ENCODE measurements at places on chromosomes 13 and 19.

DNA sequence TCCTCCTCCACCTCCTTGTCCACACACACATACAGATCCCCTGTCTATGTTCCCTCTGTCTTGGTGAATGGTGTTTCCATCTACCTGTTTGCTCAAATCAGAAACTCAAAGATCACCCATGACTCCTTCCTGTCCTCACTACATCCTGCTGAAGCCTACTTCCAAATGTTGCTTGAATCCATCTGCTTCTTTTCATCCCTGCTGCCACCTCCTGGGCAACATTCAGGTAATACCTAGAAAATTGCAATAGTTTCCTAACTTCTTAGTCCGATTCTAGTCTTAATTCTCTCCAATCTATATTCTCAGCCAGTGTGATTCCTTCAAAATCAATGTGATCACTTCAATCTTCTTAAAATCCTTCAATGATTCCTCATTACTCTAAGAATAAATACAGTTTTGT, 155.5 kb upstream of the STARD13 start:
- no peak for DNase-seq

- DNase-seq: no peak
These were observed 354.0 kb downstream of the UQCRFS1 start for GRCh38 chr19:28858933-28859332.

DNA sequence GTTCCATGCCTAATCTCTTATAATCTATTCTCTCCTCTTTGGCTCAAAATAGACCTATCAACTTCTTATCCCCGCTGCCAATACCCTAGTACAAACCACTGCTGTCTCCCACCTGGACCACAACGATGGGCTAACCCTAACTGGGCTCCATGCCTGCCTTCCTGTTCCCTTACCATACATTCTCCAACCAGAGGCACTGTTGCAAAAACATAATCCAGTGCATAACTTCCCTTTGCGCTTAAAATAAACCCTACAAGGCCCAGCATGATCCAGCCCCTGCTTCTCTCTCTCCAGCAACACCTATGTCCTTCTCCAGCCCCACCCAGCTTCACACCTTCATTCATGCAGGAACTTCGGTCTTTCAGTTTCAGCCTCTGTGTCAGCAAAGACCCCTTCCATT, 27.4 kb upstream of the CEBPA start:
- no peak for DNase-seq

DNA sequence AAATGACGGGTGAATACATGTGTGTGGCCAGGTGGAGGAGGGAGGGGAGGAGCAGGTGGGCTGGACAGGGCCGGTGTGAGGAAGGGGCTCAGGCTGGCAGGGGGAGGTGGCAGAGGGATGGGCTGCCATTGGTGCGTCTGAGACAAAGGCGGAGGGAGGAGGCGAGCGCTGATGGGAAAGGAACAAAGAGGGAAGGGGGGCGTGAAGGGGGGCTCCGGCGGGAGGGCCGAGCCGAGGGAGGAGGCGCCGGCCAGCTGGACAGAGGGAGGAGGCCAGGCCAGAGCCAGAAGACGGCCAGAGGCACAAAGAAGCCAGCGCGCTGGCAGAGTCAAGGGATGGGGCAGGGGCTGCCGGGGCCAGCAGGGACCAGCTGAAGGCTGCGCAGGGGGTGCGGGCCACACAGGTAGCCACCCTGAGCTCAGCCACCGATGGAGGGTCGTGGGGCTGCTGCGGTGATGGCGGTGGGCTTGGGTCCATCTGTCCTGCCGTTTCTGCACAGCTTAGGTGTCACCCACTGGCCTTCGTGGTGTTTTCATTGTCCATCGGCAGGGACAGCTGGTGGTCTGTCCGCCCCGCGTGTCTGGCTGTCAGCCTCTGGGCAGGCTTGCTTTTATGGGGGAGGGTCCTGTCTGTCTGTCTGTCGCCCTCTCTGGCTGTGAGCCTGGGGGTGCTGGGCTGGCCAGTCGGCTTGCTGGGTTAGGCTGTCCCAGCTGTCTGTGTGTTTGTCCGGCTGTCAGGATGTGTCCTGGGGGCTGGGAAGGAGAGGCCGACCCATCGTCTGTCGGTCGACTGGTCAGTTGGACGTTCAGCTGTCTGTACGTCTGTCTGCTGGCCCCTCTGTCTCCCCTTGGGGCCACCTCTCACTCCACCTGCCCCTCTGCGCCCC, 2.2 kb downstream of the APC2 start:
- no peak for DNase-seq

DNA sequence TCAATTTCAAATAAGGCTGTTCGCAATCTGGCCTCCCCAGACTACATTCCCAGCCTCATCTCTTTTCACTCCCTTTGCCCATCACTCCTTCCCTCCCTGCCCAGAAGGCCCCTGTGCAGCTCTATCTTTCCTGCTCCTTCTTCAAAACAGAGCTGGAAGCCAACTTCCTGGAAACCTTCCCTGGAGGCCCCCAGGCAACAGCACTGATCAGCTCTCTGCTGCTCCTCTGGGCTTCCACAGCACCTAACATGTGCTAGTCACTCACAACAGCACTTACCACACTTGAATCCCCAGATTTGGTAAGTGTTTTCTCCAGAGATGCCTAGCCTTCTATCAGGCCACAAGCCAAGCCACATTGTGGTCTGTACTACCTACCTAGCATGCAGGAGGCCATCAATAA, 9.5 kb downstream of the SMAD9 start:
- no peak for DNase-seq
